IPS DF 19.7 (cell line): ENCODE measurements at places on chromosomes 1 and 21.

GRCh38 chr21:36976882-36977651 is 10.6 kb upstream of the HLCS start:
- peak; percentile 40 for DNase-seq

- no peak for DNase-seq
Measured at GRCh38 chr1:230818901-230819300, 49.4 kb downstream of the C1orf198 start.

DNA sequence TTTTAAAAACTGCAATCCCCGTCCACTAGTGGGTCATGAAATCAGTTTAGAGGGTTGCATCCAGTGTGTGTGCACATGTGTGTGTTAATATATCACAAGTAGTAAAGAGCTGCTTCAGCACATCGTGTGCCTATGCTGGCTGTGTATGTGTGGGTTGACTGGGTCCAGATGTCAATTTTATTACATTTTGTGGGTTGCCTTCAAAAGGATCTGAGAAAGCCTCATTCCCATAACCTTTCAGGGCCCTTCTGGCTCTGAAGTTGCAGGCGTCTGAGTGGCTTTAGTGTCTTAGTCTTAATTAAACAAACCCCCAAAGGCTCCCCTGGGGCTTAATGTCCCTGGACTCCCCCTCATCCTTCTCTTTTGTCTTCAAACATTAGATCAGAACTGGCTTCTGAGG is 19.8 kb downstream of the PLA2G2D start:
- DNase-seq, result no peak

DNA sequence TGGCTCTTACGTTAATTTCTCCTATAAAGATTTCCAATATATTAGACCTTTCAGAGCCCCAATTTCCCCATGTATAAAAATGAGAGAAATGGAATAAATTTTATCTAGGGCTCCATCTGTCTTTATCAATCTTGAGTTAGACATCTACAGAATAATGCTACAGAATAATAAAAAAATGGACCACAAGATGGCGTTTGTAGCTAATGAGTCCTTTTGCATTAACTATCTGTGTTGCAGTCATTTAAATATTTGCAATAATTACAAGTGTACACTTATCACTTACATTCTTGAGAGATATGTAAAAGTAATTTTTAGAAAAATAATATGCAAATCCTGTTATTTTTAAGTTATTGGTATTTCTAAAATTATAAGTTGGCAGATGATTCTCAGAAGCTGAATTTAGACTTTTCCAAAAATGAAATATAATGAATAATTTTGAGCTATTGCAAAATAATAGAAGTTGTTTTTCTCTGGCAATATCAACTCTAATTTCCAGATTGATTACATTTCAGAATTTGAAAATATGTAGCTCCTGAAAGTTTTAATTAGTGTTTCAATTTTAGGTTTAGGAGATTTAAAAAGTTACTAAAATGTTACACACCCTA is 87.7 kb downstream of the SNX7 start:
- no peak for DNase-seq

DNA sequence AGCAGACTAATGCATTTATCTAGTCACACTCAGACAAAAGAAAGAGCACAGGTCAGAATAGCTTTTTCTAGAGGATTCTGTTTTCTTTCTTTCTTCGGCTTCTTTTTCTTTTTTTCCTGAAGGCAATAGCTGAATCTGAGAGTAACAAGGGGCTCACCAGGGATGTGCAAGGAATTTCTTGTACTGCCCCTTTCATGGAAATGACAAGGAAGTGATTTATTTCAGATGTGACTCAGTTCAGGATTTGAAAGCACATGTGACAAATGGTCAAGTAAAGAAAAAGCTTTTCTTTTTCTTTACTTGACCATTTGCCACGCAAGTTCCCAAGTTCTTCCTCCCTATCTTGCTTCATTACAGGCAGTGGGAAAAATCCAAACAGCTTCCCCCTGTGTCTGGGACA is 202.0 kb downstream of the GABPA start:
- no peak for DNase-seq

DNA sequence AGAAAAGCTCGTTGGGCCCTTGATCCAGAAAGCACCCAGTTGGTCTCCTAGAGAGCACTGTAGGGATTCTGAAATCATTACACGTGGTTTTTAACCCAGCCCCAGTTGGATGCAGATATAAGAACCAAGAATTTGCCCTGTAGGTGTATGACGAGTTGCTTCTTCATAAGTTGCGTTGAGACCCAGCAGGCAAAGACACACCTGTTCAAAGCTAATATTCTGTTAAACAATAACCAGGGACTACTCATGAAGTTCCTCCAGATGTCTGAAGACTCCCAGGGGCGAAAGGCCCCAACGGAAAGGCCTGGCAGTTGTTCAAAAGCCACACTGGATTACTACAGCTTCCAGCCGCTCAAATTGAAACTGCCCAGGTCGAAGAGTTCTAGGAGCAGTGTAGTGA is 88.6 kb upstream of the HNRNPU start:
- DNase-seq, result no peak

DNA sequence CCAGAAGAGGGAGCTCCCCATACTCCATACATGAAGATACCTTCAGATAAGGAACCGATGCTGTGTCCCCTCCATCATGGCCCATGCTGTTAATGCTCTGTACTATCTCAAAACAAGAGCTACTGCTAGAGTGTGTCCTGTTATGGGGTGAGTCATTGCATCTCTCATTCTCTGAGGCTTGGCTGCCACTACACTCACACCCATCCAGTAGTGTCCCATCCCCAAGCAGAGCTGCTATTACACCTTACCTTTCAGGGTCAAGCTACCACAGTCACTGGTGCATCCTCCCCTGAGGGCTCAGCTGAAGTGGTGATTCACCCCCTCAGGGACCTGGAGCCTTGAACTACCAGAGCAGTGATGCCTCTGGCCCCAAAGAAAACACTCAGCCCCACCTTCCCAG is 198.5 kb downstream of the PLA2G4A start:
- no peak for DNase-seq

DNA sequence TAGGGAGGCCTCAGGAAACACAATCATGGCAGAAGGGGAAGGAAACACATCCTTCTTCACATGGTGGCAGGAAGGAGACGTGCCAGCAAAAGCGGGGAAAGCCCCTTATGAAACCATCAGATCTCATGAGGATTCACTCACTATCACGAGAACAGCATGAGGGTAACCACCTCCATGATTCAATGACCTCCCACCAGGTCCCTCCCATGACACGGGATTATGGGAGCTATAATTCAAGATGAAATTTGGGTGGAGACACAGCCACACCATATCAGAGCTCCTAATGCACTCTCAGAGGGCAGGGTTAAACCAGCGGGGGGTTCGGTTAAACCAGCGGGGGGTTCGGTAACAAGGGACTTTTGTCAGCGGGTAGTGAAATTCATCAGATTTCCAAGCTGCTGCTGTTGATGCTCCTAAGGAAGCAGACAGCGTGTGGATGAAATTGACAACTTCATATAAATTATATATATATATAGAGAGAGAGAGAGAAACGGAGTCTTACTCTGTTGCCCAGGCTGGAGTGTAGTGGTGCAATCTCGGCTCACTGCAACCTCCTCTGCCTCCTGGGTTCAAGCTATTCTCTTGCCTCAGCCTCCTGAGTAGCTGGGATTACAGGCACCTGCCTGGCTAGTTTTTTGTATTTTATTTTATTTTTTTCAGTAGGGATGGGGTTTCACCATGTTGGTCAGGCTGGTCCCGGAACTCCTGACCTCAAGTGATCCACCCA is 4.2 kb downstream of the CSTB start:
- DNase-seq, result no peak

- no peak for DNase-seq
Measured at GRCh38 chr1:82483146-82483545, 682.4 kb downstream of the ADGRL2 start.

GRCh38 chr1:159928491-159929050 is 3.3 kb upstream of the TAGLN2 start:
- DNase-seq, result no peak

GRCh38 chr1:21212126-21212525 is 35.4 kb upstream of the EIF4G3 start:
- DNase-seq, result no peak

- DNase-seq, result no peak
Measured at GRCh38 chr1:103365860-103366569, 159.5 kb upstream of the RNPC3 start.

DNA sequence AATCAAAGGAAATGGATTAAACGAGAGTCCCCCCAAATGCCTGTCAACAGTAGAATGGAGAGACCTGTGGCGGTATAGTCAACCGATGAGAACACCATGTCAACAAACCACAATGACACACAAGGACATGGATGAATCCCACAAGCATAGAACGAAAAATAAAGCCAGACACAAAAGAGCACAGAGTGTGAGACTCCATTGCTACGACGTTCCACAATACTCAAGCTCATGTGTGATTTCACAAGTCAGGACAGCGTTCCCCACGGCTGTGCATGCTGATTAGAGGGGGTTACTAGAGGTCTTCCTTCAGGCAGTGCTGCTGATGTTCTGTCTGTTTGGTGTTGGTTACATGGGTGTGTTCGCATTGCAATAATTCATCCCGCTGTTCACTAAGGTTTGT is 5.8 kb upstream of the PLA2G2D start:
- DNase-seq, result no peak

- DNase-seq, result no peak
Measured at GRCh38 chr1:1924386-1924785, 5.3 kb upstream of the TMEM52 start.

- no peak for DNase-seq
Measured at GRCh38 chr1:236980673-236981072, 23.6 kb downstream of the MT1HL1 start.
